Vagina (tissue), 2 donors: ENCODE measurements at places on chromosomes 12 and 14.

- DNase-seq = no peak
Measured at GRCh38 chr12:64318605-64319004, 72.0 kb downstream of the C12orf56 start.

GRCh38 chr14:32256576-32256975 lies 53.5 kb upstream of the RNU6-8 start:
- no peak for DNase-seq

- DNase-seq = no peak
Measured at GRCh38 chr12:59322473-59322872, 273.4 kb upstream of the SLC16A7 start.

GRCh38 chr12:123453165-123453564 lies 4.8 kb upstream of the SNRNP35 start:
- no peak for DNase-seq

DNA sequence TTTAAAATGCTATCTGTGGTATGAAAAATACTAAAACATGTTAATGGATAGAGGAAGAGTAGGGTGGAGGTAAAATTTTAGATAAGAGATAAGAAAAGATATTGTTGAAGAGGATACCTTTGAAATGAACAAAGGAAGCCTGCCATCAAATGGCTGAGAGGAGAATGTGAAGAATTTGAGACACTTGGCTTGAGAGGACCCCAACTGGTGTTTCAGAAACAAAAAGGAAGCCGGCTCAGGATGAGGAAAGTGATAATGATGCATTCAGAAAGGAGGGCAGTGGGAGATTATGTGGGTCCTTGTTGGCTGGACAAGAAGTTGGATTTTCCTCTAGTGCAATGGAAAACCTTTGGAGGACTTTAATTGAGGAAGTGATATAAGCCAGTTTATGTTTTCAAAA lies 264.4 kb downstream of the DUSP6 start:
- no peak for DNase-seq

DNA sequence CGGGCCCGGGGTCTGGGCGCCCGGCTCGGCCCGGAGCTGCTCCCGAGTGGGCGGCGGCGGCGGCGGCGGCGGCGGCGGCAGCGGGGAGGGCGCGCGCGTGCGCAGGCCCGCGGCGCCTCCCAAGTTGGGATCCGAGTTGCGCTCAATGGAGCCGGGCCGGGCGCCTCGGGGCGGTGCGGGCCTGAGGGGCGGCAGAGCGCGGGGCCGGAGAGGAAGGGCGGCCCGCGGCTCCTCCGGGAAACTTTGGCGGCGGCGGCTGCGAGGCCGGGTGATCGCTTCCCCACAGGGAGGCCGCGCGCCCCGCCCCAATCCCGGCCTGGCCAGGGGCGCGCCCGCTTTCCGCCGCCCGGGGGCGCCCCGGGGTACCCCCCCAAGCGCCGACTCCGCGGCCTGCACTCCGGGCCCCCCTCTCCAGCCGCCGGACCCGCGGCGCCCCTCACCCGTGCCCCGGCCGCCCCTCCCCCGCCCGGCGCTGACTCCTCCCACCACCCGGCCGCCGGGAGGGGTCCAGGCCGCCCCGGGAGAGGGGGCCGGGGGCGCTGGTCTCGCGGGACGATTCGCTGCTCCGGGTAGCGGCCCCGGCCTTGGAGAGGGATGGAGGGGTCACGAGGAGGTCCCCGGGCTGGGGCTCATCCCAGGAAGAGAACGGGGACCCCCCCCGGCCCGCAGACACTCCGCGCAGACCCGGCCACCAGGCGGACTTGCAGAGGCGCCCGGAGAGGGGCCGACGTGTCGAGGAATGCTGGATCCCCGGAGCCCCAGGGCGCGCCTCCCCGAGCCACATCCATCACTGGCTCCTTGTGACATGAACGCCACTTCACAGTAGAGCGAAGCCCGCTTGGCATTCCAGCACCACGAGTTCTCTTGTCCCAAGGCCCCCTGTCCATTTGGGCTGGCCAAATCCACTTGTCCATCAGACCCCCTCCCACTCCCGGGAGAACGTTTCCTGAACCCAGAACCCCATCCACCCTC lies at the start of gene RILPL1:
Gene RILPL1 (minus strand): TSS at position 48 of the 972 bp plus-strand sequence. CDS start 237 bp downstream, outside the sequence.
- no peak for DNase-seq

DNA sequence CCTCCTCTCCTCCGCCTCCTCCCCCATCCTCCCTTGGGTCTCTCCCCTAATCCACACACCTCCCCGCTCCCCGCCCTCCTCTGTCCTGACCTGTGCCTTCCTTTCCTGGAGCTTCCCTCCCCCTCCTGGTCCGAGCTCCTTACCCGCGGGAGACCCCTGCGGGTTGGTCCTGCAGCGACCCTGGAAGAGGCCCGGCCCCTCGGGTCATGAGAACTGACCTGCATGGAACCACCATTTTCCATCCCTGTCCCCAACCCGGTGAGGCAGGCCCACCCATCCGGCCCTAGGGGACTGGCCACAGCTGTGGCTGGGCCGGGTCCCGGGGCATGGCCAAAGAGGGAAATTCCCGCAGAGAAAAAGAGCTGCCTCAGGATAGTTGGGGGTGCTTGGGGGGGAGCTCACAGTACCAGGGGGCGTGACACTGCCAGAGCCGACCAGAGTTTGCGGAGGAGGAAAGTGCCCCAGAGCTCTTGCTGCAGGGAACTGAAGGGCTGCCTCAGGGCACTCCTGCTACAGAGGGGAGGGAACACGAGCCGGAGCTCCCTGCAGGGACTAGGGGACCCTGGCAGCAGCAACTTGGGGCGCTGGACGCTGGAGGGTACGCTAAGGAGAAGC lies 613 bp downstream of the ARHGEF40 start:
- DNase-seq = no peak

- no peak for DNase-seq
Measured at GRCh38 chr14:57736391-57736790, 129.5 kb downstream of the SLC35F4 start.

GRCh38 chr14:64421166-64421565 lies 33.0 kb downstream of the MTHFD1 start:
- no peak for DNase-seq
